ENCODE measurements at places on chromosomes 3 and 15.

DNA sequence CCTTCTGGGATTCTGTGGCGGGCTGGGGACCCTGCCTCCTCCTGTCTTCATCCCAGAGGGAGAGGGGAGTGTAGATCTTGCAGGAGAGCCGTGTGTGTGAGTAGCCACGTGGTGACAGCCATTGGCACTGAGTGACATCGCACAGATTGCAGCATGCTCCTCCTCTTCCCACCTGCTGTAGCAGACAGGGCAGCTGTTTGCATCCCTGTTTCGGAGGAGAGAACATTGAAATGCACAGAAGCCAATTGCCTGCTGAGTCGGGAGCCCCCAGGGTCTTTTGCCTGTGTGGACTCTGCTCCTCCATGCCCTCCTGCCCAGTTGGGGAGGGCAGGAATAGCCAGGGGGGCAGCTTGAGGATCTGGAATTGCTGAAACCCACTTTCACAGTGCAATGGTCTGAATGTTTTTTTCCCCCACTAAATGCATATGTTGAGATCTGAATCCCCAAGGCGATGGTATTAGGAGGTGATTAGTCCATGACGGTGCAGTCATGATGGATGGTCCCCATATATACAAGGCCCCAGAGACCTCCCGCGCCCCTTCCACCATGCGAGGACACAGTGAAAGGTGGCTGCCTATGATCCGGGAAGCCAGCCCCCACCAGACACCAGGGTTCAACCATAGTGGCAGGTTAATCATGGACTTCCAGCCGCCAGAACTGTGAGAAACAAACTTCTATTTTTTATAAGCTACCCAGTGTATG is 66.8 kb downstream of the CHRNA7 start:
- DNase-seq = no peak

GRCh38 chr3:87771337-87772192 is 287.2 kb downstream of the CGGBP1 start:
- no peak for DNase-seq

DNA sequence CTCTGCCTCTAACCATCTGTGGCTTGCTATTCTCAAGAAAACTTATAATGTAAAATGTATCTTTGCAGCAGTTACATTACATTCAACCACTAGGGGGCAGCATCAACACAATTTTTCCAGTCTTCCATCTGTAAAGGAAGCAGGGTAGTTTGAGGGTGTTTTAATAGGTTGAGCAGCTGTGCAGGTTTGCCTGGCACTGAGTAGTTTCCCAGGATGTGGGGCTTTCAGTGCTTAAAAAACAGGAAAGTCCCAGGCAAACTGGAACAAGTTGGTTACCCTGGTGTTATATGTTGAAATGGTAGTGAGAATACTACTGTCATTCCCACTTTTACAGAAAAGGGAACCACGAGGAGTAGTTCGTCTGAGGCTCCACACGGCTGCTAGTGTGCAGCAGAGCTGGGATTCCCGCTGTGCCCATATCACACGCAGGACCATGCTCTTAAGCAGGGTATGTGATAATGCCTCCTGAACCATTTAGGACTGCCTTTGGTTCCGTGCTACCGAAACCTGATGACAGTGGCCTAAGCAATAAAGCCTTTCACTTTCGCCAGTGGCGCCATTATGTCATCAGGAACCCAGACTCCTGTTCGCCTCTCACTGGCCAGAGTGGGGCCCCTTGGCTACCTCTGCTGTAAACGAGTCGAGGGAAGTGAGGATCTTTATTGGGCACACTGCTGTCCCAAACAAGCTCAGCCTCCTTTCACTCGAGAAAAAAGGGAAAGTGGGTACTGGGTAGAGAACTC is 64.7 kb upstream of the ZBTB38 start:
- peak; percentile 32 for DNase-seq

DNA sequence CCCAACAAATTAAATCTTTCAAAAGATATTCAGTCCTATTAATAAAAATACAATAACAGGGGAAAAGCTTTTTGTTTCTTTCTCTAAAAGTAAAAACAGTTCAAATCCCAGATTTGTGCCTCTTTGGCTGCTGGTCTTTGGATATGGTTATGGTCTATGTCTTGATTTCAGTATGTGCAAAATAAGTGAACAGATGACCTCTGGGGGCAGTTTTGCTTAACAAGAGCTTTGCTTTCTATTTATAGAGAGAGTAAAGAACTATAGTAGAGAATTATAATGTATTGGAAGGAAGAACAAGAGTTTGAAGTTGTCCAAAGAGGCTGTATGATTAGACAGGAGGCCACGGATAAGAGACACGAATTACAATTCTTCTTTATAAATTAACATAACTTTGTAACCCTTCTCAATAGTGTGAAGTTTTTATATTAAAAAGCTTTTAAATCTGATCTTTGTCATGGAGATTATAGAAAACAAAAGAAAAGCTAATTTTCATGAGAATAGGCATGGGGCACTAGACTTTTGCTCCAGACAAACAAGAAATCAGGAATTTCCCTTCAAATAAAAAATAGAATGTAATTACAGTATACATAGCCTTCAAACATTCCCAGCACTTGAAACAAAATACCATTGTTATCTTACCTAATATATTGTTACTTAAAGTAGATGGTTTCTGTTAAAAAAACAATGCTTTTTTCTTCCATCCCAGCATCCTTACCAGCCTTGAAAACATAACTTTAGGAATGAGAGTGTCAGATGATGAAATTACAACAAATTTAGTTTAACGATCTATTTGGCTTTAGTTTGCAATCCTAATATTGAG is 432.7 kb upstream of the ARHGEF26 start:
- DNase-seq = no peak

GRCh38 chr3:177451301-177451750 is 254.0 kb upstream of the TBL1XR1 start:
- DNase-seq = no peak

- DNase-seq = no peak
These were observed 617.1 kb downstream of the SQOR start for GRCh38 chr15:46251903-46252302.

- DNase-seq = no peak
These were observed 155.2 kb upstream of the UBE2E1 start for GRCh38 chr3:23650371-23651140.

DNA sequence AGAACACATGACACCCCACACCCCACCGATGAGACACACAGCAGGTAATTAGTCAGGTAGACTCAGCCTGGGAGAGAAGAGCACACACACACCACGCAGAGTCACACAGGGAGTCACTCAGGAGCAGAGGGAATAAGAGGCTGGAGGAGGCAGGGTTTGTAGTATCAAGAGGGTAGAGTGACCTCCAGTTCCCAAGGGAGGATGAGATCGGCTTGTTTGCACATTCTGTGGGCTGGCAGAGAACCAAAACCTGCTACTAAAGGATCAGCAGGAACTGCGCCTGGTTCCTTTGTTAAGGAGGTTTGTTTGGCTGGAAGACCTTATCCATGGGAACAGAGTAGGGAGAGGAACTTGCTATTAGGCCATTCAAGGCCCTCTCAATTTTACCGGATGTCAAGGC is 281.4 kb upstream of the SLCO3A1 start:
- DNase-seq = no peak

DNA sequence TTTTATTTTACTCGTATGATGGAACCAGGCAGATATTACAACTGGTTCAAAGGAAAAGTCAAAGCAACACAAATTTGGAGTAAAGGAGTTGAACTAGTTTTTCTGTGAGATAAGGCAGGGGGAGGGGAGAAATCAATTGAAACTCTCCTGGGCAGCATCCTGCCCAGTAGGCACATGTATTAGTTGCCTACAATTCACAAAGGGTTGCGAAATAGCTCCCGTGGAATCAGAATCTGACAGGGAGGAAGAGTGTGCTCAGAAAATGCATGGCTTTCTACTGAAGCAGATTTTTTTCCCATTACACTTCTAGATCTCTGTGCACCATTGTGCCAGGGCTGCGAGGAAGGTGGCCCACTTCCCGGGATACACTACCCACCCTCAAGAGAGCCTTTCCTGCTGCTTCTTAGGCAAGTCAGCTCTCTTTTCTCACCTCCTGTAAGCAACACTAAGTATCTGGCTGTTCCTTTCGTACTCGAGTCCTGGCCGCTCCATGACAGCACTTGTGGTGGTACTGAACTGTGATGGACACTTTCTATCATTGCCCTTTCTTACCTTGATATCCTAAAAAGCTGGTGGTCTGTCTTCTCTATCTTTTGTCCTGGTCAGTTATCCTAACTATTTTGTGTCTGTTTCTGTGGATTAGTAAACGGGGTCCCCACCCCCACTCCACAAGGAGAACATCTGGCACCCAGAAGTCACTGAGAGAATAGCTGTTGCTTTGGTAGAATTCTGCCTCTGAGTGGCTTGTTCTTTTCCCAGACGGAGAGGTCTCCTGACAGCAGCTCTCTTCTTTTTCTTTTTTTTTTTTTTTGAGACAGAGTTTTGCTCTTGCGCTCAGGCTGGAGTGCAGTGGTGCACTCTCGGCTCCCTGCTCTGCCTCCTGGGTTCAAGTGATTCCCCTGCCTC is 74.8 kb downstream of the RPL39L start:
- no peak for DNase-seq

GRCh38 chr3:72175296-72175858 is 390.4 kb upstream of the PROK2 start:
- DNase-seq = no peak

DNA sequence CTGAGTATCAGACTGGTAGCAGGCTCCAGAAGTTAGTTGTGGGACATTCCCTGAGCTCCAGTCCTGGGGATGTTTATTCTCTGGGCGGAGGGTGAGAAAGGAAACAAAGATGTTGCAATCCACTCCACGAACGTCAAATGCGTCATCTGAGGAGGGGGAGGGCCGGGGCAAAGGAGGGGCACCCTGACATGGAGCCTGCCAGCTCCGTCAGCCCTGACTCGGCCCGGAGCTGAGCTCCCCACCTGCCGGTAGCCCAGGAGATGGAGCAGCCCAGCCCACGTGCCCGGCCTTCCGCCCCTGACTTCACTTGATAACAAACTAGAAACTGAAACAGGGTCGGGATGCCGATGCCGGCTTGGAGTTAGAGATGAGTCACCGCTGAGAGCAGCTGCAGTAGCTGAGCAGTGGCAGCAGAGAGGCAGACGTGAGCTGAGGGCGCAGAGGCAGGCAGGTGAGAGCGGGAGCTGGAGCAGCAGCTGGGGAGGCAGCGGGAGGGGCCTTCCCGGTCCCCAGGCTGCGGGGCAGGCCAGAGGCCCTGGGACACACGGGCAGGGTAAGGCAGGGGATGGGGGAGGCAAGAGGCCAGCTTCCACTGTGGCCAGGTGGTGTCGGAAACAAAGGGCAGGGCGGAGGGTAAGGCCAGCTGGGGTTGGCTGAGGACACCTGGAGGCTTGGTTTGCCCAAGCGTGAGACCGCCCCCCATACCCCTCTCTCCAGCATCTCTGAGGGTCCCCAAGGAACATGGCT is at the start of gene ISG20:
Gene ISG20, plus strand, starts transcription at position 391 of the 747 bp plus-strand sequence. Its CDS starts 351 bp downstream, at position 742.
- DNase-seq = peak; percentile 95

GRCh38 chr3:129315223-129315997 is 36.7 kb downstream of the HMCES start:
- DNase-seq = peak; percentile 50

GRCh38 chr15:81754078-81754477 is 291.7 kb downstream of the MEX3B start:
- no peak for DNase-seq

DNA sequence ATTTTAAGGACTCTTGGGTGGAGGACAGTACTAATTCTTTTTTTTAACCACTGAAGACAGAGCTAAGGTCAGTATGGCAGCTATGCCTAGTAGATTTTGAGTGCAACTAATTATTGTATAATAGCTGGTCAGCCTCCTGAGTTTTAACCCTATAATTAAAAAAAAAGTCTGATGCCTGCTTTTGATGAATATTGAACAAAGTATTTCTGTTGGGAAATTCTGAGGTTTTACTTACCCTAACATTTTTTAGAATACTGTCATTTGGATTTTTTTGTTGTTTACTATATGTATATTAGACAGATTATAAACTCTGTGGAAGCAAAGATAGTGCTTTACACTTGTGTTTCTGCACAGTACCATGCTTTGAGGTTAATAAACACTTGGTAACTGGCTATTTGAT is 20.8 kb downstream of the TCF12 start:
- DNase-seq = no peak

GRCh38 chr15:35723120-35723847 is 177.3 kb upstream of the DPH6 start:
- no peak for DNase-seq

GRCh38 chr15:80618685-80619400 is 76.3 kb upstream of the ABHD17C start:
- no peak for DNase-seq

DNA sequence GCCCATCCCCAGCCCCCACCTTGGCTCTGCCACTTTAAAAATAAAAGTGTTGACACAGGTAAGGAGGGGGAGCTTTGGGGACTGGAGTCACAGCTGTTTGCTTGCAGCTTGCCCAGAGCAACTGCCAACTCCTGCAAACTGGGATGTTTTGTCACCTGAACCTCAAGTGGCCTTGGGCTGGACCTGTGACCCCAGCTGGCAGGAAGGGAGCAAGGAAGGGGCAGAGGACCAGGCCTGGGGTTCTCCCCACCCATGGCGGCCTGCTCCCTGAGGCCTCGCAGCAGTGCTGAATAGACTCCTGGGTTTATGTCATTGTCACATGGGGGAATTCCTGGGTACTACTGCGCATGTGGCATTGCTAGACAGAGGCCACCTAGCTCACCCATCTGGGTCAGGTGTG is 246.9 kb upstream of the TLE3 start:
- DNase-seq = no peak

DNA sequence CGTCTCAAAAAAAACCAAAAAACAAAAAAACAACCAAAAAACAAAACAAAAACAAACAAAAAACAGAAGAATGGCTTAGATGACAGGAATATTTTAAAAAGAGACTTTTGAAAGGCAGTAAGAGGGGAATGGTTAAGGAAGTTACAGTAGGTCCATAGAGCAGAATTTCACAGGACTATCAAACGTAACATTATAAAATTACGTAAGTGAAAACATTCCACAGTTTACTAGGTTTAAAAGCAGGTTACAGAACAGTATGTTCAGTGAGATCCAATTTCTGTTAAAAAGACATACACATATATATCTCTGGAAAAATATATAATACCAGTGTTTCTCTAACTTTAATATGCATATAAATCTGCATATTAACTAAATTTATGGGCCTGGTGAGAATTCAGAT is 50.2 kb upstream of the MUC13 start:
- DNase-seq = no peak

GRCh38 chr15:92101708-92102394 is 248.3 kb downstream of the SLCO3A1 start:
- DNase-seq = no peak

DNA sequence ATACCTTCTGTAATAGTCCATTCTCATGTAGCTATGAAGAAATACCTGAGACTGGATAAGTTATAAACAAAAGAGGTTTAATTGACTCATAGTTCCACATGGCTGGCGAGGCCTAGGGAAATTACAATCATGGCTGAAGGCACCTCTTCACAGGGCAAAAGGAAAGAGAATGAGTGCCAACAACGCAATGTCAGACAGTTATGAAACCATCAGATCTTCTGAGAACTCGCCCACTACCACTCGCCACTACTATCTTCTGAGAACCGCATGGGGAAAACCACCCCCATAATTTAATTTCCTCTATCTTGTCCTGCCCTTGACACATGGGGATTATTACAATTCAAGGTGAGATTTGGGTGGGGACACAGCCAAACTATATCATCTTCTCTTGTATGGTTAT is 406.8 kb upstream of the CBLB start:
- DNase-seq = no peak
